Mucosa of gallbladder (tissue), 1 donor: ENCODE measurements at places on chromosomes 12 and 14. TPM values are rescaled to one million over a fixed set of nuclear protein-coding genes. Genes with fewer than 3 reads are reported as not detected.

DNA sequence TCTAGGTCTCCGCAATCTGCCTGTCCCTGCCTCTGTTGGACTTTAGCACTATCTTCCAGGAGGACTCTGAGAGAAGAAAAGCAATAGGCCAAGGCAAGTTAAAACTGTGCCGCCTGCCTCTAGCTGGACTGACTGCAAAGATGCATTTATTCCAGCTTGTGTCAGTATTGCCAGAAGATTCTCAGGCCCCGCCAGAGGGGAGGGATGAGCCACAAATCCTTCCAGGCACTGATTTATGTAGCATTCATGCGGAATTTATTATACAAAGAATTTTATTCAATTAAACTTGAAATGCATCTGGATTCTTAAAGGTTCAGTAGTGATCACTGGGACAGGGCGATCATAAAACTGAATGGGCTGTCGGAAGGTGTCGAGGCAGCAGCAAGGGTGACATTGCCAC is 19.8 kb downstream of the MMAB start:
- no peak for DNase-seq

- no peak for DNase-seq
Observed at GRCh38 chr12:106031761-106032622, 106.8 kb downstream of the NUAK1 start.

GRCh38 chr14:35878272-35879150 is 52.4 kb downstream of the BRMS1L start:
- peak; percentile 49 for DNase-seq

- DNase-seq, result peak; percentile 11
Observed at GRCh38 chr12:30694412-30695198, 1.1 kb downstream of the IPO8 start.

Gene TCL1B
- total RNA-seq, result not detected

Gene PROX2
- 0.06 TPM for total RNA-seq

GRCh38 chr14:95304342-95304741 is 15.4 kb downstream of the CLMN start:
- no peak for DNase-seq

- DNase-seq, result no peak
Observed at GRCh38 chr12:106239241-106239950, 8.4 kb downstream of the CKAP4 start.

GRCh38 chr12:31325524-31325875 is 450 bp downstream of the SINHCAF start:
- DNase-seq, result no peak

Gene BHLHE41
- 99.6 TPM for total RNA-seq

Gene RNASE7
- total RNA-seq, result 22.1 TPM

Gene SERPINA9
- total RNA-seq, result not detected

GRCh38 chr12:96051756-96052485 is 16.5 kb upstream of the LTA4H start:
- DNase-seq, result no peak

DNA sequence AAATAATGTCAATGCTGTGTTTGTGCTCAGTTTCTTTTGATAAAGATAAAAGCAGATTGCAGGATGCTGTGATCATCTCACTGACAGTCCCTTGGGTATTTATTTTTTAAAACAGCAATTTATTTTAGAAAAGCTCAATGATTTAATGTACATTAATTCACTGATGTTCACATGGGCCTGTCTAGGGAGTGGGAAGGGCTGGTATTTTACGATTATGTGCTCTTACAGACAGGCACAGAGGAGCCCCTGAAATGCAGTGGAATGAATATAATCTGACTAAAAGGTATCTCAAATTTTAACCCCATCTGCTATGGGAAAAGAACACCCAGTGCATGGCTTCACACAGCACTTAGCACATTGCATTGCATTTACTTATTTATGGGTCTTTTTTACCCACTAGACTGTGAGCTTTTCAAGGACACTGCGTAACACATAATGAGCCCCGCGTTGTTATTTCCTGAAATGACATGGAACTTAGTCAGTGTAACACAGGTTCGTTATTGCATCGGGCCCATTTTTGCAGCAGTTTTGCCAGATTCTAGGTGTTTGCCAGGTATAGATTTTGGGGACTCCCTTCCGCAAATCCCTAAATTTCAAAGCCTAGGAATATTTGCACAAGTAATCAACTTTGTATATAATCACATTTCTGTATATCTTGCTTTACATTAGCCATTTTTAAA is 425.3 kb upstream of the FBXO33 start:
- DNase-seq, result no peak

- DNase-seq, result no peak
Observed at GRCh38 chr14:94673781-94674231, 61.6 kb downstream of the SERPINA3 start.

- no peak for DNase-seq
Observed at GRCh38 chr14:59229653-59230406, 41.4 kb downstream of the DAAM1 start.

GRCh38 chr14:20550926-20551325 is 9.9 kb downstream of the RNASE9 start:
- no peak for DNase-seq

DNA sequence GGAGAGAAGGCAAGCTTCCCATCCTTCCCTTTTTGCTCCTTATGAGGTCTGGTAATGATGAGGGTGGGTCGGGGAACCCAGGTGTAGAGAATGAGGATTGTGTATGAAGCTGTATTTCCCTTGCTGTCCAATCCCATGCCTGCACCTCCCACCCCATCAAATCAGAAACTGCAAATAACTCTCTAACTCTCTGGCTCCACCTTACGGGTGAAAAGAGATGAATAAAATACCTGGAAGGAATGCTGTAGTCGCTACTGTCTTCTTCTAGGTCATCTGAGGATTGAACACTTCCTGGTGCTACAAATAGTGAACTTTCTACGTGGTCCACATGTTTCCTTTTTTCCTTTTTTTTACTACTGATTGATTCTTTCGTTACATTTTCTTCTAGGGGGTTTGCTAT is 38.9 kb upstream of the DICER1 start:
- DNase-seq, result no peak

- no peak for DNase-seq
Observed at GRCh38 chr14:38735005-38735404, 368.0 kb downstream of the SEC23A start.

- DNase-seq, result no peak
Observed at GRCh38 chr12:119631930-119632678, 35.8 kb upstream of the PRKAB1 start.

GRCh38 chr14:69682136-69682535 is 70.7 kb downstream of the SUSD6 start:
- DNase-seq, result no peak

Gene ISCU
- total RNA-seq, result 129 TPM

DNA sequence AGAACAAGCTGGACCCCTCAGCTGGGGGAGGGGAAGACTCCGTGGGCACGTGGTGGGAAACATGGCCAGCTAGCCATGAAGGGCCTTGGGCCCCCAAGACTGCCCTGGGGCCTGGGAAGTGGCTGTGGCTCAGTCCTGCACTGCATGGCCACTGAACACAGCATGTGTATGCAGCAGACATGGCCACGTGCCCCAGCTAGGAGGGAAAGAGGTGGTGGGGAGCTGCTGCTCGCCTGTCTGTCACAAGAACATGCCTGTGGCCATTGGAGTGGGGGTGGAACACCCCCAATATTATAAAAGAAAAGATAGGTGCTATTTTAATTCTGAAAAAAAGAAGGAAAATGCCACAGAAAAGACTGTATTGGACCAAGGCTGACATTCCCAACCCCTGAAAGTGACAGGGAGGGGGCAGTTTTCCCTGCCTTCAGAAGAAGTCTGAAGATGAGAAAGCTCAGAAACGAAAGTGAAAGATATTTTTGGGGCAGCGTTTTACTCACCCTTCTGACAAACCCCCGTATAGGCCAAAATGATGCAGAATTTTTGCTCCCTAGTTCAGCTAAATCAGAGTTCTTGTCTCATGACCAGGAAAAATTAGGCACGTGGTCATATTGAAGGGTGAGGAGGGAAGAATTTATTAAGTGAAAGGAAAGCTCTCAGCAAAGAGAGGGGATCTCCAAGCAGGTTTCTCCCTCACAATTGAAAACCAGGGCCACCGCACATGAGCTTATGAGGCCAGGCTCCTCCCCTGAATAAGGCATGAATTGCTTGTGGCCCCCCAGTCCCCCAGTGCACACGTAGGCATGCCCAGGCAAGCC is 35.2 kb upstream of the PCNX1 start:
- no peak for DNase-seq

Gene CLEC14A
- 18.6 TPM for total RNA-seq

- no peak for DNase-seq
Observed at GRCh38 chr12:55676707-55677106, 31.0 kb downstream of the ITGA7 start.

DNA sequence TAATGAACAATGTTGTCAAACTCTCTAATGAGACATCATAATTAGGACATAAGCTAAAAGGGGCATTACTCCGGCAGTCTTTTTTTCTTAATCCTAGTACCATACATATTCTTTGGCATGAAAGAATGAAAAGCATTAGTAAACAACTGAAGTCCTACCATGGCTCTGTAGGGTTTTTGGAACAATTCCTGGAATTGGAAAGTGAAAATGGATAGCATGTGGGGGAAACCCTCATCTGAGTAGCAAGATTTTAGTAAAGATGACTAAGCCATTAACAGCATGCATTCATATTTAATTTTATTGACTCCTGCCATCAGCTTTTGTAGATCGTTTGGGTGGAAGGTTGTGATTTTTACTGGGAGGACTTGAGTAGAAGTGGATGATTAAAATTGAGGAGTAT is 216.2 kb upstream of the PDZRN4 start:
- no peak for DNase-seq

Gene MANSC4
- total RNA-seq, result not detected

Gene CARMIL3
- total RNA-seq, result 1.6 TPM

Gene NGB
- not detected for total RNA-seq

DNA sequence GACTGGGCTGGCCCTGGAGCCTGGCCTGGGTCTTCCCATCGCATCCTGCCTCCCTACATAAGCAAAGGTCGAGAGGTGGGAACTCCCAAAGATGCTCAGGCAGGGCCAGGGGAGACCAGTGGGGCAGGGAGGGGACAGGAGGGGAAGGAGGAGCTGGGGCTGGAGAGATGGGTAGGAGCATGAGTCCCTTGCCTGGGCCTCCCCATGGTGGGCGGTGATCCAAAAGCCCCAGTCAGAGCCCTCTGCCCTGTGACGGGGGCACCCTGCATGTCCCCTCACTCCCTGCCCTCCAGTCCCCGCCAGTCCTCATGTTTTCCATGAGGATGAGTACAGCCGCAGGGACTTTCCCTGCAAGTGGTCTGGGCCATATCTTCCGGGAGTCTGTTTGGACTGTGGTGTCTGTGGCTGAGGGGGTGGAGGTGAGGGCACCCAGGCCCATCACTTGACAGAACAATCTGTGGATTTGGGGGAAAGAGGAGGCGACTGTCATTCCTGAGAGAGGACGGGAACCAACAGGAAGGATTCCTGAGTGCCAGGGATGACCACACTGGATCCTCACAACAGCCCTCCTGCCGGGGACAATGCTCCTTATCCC is 9.3 kb downstream of the BDKRB2 start:
- DNase-seq, result no peak

Gene HOXC5
- not detected for total RNA-seq

Gene KCNH3
- 22.6 TPM for total RNA-seq

DNA sequence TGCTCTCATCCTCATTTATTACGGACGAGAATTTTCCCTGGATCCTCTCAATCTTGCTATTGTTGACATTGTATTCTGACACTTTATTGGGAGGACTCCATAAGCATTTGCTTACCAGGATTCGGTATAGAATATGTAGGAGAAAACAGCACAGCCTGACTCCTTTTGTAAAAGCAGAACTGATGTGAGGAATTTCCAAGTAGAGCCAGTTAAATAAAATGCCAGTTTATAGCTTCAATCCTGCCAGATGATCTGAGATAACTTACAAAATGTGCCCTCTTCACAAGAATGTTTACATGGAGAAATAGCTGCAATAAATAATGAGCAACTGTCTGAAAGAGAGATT is 332.9 kb upstream of the PRICKLE1 start:
- DNase-seq, result no peak

Gene NKX2-1
- 0.26 TPM for total RNA-seq

DNA sequence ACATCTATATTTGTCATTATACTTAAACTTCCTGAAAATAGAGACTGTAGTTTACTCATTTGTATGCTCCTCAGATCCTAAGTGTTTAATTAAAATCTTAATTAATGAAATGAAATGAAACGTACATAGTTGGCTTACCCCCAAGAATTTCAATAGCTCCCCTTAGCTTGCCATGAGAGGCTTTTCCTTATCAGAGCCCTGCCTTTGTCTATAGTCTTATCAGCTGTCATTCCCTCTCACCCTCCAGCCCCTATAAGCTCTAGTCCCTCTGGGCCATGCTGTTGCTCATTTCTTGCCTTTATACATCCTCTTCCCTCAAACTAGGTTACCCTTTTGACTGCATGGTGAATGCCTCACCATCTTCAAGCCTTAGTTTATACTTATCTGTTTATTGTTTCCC is 1.1 kb upstream of the RTRAF start:
- no peak for DNase-seq

Gene OR11G2
- not detected for total RNA-seq

GRCh38 chr12:7369274-7369729 is 65.4 kb downstream of the ACSM4 start:
- DNase-seq, result no peak

DNA sequence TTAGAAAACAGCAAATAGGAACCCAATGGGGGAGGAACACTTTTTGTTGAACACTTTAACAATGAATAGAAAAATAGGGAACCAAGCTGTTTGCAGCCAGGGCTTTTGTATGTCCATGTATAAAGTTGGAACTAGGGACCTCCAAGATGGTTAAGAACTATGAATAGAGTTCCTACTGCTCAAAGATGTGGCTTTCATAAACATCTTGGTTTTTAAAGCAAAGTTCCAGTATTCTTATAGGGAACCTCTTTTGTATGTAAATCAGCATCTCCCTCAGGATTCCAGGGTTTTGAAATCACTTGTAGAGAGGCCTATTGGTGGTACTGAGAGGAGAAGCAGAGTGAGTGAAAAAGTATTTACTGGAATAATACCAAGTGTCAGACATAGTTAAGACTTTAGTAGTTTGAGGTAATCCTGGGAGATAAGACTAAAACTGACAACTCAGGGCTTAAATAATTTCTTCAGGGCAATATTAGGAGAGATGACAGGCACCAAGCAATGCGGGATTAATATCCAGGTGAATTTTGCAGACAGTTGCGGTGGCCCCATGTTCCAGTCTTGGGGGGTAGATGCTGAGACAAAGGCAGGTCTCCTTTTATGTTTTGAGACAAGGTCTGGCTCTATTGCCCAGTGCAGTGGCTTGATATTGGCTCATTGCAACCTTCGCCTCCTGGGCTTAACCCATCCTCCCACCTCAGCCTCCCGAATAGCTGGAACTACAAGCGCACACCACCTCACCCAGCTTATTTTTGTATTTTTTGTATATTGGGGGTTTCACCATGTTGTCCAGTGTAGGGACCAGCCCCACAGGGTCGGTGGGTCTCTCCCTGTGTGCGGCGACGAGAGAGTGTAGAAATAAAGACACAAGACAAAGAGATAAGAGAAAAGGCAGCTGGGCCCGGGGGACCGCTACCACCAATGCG is 10.4 kb upstream of the EID3 start:
- DNase-seq, result no peak

- DNase-seq, result no peak
Observed at GRCh38 chr12:108568338-108569154, 6.2 kb downstream of the ISCU start.

- DNase-seq, result no peak
Observed at GRCh38 chr12:47408171-47408871, 297.5 kb downstream of the RPAP3 start.
